ENCODE measurements at places on chromosomes 7 and 10.

DNA sequence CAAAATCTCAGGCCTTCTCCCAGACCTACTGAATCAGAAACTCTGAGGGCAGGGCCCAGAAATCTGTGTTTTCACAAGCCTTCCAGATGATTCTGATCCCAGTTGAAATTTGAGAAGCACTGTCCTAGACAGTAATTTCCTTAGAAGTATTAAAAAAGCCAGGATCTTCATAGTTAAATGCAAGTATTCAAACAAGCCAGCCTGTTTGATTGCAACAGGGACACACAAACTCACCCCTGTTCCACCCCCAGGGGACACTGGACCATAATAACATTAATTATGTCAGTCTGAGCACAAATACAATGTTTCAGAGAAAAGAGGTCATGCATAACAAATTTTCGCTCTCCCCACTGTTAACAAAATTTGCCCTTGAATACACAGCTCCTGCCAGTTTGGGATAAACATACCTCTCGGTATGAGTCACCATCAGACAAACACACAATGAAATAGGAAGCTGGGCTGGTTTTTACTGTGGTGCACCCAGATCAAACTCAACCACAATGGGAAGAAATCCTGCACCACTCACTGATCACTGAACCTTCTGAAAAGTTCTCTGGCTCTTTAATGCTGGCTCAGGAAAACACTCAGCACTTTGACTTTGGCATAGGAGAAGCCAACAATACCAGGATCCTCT is 34.3 kb downstream of the ABLIM1 start:
- DNase-seq = no peak

DNA sequence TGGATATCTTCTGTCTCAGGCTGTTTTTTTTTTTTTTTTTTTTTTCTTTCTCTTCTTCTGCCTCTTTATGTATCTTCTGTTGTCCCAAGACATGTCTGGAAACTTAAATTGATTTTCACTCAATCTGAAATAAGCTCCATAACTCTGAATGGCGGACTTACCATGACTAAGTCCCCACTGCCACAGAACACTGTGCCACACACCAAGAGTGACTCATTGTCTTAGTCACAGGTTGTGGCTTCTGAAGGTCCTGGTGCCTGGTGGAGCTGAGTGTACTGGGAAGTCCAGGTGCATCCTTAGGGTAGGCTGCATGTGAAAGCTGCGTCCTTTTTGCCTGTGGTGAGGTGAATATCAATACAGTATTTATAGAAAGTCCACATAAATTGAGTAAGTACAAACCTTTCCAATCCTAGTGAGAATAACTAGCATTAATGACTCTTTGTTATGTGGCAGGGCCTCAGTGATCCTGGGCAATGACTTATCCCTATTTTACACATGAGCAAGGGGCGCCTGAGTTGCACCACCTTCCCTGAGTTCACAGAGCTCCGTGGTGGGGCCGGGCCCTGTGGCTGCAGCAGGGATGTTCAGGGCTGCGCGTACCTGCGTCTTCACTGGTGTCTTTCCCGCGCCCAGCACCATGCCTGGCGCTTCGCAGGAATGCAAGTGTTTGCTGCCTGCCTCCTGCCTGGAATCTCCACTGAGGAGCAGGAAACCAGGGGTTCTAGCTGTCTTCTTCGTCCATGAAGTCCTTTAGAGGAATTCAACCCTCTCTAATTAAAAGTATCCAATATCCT is 4.3 kb downstream of the PFKP start:
- DNase-seq = no peak

DNA sequence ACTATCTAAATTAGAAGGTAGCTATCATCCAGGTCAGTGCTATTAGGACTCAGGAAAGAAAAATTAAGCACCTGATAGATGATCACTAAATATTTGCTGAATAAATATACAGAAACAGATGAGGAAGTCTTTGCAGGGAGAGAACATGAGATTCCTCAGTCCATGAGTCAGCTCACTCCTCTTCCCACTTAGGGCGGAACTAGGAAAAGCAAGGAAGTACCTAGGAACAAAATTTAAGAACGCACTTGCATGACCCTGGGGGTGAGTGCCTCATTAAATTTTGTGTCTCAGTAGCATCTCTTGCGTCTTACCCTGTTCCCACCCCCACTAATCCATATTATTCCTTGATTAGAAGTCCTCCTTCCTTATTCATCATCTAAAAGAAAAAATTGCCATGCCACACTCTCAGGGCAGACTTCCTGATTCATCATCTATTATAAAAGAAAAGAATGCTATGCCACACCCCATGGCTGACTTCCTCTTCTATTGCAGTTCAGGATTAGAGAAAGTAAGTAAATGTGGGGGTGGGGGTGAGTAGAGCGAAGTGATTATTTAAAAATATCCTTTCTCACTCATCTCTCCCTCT is 208.8 kb downstream of the THSD7A start:
- no peak for DNase-seq

GRCh38 chr7:131638641-131639430 is 82.4 kb upstream of the PODXL start:
- no peak for DNase-seq

- DNase-seq = no peak
Observed at GRCh38 chr7:99562114-99562784, 3.8 kb downstream of the ZNF655 start.

Measured in central memory CD8-positive, alpha-beta T cell (primary cell).